Activated T-cell treated with anti-CD3 and anti-CD28 coated beads, Interleukin-2, amount 50 U/mL, for 72 hours (primary cell): ENCODE measurements at places on chromosomes 7 and 10. TPM values are rescaled to one million over a fixed set of nuclear protein-coding genes. Genes with fewer than 3 reads are reported as not detected.
A peak's percentile ranks its signal among the peaks of the same experiment; 100 is the strongest.

DNA sequence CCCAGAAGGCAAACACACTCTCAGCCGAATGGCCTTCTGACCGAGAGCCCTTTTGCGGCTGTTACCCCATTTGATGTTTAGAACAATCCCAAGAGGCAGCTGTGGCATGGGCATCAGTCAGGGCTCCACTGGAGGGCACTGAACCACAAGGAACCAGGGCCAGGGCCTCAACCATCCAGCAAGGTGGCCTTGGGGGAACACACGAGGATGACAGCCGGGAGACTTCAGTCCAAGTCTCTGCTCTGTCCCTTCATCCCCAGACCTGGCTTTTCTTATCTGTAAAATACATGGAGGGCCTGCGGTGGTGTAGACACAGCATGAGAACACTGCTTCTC lies 63.6 kb upstream of the INSIG1 start:
- no peak for DNase-seq

The RBM33 gene
- total RNA-seq: 104 TPM

The ANKRD30A gene
- total RNA-seq: not detected

The VWC2 gene
- not detected for total RNA-seq

DNA sequence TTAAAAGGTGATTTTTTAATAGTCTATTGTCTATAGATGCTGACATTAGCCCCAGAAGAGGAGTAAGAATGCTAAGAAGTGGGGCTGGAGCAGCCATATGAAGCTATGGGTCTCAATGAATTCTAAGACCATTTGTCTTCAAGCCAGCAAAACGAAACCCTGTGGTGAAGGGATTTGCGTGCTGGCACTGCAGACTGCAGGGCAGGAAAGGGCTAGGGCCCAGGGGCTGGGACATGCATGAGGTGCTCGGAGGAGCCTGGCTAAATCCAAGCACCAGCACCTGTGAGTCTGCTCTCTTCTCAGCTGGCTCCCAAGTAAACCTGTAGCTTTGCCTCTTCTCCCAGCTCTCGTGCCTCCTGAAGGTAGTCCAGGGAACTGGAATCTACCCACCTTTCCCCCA lies 1.3 kb upstream of the NDST2 start:
- no peak for DNase-seq

DNA sequence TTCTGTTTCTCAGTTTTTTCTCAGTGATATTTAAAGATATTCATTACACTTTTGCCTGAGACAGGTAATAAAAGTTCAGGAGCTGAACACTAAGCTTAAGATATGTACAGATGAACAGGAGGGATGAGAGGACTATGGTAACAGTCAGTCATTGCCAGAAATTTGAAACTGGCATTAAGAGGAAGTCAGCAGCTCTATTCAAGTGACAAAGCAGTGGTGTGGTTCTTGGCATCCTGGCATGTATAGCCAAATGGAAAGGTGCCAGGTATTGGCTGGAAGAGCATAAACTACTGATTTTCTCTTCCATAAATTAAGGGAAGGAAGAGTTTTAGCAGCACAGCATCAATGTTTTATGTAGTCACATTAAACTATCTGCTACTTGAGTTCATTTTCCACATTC lies 22.7 kb downstream of the HOXA1 start:
- no peak for DNase-seq

DNA sequence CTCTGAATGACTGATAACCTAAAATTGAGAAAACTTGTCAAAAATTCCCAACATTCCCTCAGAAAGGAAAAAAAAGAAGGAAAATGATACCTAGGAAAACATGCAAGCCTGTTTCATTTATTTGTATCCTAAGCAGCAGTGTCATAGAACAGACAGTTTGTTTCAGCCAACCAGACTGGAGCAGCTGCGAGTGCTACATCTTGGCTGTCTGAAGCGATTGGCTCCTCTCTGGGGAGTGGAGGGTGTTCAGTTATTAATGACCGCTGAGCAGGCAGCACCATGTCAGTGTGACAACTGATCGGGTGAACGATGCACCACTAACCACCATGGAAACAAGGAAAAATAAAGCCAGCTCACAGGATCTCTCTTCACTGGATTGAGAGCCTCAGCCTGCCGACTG lies at the start of gene LRRN3:
LRRN3 (plus strand) TSS at position 282 of the 400 bp plus-strand sequence. CDS start 31,646 bp downstream, outside the sequence.
- DNase-seq: no peak

- DNase-seq: no peak
These were observed 729.4 kb upstream of the C7orf33 start for GRCh38 chr7:147861058-147861716.

The MEOX2 gene
- not detected for total RNA-seq

The ZNF804B gene
- not detected for total RNA-seq

DNA sequence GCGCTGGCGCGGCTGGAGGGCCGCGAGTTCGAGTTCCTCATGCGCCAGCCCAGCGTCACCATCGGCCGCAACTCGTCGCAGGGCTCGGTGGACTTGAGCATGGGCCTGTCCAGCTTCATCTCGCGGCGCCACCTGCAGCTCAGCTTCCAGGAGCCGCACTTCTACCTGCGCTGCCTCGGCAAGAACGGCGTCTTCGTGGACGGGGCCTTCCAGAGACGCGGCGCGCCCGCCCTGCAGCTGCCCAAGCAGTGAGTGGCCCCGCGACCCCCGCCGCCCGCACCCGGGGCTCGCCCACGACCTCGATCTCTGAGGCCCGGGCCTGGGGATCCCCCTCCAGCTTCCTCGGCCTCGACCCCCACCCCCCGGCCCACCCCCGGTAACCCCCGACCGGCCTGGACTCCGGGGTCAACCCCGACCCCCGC lies 537 bp downstream of the FOXK1 start:
- peak; percentile 58 for DNase-seq

DNA sequence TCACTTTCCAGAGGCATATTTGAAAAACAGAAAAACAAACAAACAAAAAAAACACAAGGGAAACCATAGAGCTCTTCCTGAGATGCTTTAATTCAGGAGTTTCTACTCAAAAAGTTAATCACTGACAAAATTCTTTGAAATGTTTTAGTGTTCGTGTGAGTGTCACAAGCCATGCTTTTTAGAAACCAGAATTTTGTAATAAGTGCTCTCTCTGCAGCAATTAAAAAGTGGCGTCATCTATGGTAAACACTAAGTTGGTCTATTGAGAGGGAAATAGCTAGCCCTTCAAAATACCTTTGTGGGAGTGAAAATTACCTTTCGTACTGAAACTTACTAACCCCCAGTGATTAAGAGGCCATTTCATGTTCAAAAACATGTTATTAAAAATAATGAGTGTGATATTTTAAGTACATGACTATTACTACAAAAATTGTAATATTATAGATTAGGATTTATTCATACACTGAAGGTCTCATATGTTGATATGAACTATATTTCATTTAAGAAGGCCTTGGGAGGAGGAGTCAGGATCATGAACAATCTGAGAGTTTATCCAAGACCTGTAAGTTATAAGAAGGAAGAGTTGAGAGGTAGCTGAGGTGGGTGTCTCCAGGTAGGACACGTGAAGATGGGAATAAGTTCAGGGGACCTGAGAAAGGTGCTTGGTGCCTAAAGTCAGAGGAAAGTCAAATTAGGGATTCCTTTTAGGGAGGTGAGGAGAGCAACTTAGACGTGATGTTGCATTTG lies 94.6 kb downstream of the PPP1R9A start:
- DNase-seq: no peak

The HMX2 gene
- 1.1 TPM for total RNA-seq

GRCh38 chr10:123555616-123556015 lies 110.5 kb upstream of the GPR26 start:
- no peak for DNase-seq

The JAKMIP3 gene
- 6.6 TPM for total RNA-seq

DNA sequence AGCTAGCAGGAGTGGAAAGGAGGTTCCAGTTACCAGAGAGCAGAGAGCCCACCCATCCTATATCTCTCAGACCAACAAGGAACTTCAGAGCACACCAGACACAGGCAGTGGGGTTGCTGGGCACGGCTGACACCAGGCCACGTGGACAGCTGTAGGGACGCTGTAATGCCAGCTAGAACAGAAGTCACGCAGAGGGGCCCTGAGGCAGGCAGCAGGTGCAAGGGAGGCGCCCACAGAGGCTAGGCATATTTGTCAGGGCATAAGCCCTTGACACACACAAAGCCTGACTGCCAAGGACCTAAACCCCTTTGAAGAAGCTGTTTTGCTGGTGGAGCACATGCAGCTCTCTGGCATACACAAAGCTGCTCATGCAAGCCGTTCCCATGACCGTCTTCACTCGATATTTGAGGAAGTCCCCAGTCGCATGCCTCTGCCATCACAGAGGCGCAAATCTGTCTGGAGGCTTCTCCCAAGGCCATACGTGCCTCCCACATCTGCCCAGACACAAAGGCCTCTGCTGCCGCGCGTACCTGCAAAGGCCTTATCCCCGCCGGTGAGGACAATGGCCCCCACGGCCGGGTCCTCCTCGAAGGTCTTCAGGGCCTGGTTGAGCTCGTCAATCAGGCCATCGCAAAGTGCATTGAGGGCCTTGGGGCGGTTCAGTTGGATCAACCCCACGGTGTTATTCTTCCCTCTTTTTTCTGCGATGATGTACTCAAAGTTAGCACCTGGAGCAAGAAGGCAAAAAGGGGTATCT lies 2.9 kb downstream of the ECHS1 start:
- no peak for DNase-seq

DNA sequence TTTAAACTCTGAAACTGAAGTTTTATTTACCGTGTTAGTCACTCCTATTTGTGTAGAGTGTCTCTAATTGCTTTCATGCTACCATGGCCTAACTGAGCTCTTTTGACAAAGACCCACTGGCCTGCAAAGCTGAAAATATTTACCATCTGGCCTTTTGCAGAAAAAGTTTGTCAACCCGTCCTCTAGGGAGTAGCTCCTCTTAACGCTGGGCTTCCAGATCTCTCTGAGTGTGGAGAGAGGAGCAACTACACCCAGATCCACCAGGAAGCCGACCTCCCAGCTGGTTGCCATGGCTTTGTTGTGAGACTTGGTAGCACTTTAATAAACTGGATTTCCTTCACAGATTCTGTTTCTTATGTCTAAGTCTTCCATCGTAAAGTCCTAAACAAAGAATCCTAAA lies 4.2 kb upstream of the C10orf71 start:
- DNase-seq: no peak

GRCh38 chr7:131170440-131171271 lies 157.0 kb upstream of the MKLN1 start:
- no peak for DNase-seq

- no peak for DNase-seq
These were observed 138.1 kb downstream of the RALA start for GRCh38 chr7:39761449-39761848.

GRCh38 chr10:50369931-50370330 lies 118.6 kb upstream of the ASAH2 start:
- no peak for DNase-seq

The GPR22 gene
- not detected for total RNA-seq

The TRIM73 gene
- total RNA-seq: 12.1 TPM

- no peak for DNase-seq
These were observed 5.6 kb downstream of the PTN start for GRCh38 chr7:137337902-137338301.

DNA sequence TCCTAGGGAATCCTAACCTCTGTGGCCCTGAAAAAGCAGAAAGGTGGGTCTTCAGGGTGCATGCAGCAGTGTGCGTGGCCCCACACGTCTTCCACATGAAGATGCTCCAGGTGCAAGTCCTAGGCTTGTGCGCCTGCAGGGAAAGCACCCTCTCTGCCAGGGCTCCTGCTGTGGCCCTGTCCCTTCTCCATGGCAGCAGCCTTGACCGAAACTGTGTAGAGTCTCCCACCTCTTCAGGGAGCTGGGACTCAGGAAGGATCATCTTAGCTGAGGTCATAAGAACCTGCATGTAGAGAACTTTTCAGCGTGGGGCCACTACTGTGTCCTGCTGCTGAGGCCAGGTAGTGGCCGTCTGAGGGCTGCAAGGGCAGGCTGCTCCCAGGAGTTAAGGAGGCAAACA lies 6.3 kb upstream of the CSGALNACT2 start:
- DNase-seq: peak; percentile 1

DNA sequence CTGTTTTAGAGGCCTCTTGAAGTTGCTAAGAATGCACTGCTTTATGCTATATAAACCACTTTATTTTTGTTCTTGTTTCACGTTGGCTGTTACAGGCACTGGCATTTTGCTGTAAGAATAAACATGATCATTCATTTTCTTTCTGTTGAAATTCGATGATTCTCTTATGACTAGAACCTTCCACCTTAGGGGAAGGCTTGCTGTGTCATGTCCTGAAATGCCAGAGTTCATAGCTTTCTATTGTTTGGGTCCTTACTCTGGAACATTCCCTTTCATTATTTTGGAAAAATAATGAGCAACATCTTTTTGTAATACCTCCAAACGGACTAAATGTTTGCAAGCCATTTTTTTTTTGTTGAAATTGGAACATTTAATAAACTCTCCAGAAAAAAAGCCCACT lies 495.1 kb upstream of the POT1 start:
- no peak for DNase-seq

DNA sequence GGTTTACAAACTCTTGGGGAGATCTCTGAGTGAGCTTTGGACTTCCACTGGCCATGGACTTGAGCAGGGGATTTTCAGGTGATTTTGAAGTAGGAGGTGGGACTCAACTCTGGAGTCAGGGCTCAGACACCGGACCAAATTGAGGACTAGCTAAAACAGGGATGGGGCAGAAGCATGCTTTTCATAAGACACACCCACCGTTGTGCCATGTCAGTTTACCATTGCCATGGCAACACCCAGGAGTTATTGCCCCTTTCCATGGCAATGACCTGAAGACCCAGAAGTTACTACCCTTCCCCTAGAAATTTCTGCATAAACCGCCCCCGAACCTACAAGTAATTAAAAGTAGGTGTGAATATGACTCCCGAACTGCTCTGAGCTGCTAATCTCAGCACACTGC lies 320.7 kb downstream of the GRID1 start:
- no peak for DNase-seq

GRCh38 chr10:52869864-52870263 lies 97.3 kb upstream of the MBL2 start:
- no peak for DNase-seq

- no peak for DNase-seq
These were observed 115.4 kb downstream of the MDFIC start for GRCh38 chr7:115037128-115037802.

The PILRA gene
- 3.4 TPM for total RNA-seq

DNA sequence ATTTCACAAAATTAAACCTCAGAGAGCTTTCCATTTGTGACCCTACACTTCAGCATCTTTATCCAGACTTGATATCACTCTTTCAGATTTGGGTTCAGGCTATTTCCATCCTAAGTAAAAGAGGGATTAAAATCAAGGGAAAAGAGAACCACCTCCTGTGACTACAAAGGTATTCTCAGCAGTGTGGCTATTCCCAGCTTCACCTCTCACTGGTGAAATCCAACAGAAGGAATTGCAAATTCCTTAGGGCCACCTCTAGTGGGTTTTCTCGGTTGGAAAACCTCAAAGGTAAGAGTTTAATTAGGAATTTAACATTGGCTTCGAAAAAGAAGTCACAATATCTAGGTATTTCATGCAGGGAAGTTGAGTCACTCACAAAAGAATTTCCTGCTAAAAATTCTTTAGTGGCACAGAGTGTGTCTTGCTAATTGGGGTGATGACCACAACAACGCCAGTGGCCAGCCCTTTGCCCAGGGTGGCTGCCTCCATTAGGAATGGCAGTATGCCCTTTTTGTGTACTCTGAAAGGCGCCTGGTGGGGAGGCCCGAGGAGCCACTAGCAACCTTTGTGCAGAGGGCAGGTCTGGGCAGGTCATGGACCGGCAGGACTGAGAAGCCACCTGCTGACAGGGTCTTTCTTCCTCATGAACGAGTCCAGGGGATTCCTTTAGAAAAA lies 52.2 kb downstream of the SEM1 start:
- DNase-seq: no peak

The PNLIPRP1 gene
- total RNA-seq: not detected
